Stimulated activated CD4-positive, alpha-beta T cell treated with anti-CD3 and anti-CD28 coated beads, Interleukin-2, amount 100 ng/mL, for 4 hours (primary cell): ENCODE measurements at places on chromosomes 2 and 18.

DNA sequence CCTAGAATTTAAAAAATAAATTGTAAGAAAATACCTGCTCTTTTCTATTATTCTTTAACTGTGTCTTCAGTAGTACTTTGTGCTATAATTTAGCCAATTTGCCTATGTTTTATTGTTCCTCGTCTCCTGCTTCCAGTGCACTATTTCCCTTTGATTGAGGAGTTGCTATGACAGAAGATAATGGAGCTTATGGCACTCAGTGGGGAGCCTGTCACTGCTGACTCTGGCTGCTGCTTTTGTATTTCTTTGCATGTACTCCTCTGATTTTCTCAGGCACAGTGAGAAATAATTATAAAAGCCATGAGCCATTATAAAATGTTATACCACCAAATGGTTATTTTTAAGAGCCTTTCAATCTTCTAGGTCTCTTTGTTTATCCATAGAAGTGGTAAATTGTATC, 1310.8 kb upstream of the SLC39A10 start:
- DNase-seq: no peak

DNA sequence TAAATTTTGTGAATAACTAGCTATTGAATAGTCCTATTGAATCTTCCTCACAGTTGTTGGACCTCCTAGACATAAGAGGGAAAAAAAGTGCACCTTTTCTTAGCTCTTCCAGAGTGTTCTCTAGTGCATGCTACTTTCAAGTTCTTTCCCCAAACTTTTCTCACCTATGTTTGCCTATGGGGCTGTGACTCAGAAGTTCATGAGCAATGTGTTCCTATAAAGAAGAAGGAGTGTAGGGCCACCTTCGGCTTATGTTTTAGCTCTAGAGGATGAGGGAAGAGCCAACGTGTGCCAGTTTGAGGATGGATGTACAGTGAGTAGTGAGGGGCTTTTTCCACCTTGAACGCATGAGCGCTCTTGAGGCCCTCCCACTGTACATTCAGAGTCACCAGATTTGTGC, 27.0 kb upstream of the HNMT start:
- no peak for DNase-seq

GRCh38 chr2:144959416-144959815, 439.5 kb upstream of the ZEB2 start:
- no peak for DNase-seq

DNA sequence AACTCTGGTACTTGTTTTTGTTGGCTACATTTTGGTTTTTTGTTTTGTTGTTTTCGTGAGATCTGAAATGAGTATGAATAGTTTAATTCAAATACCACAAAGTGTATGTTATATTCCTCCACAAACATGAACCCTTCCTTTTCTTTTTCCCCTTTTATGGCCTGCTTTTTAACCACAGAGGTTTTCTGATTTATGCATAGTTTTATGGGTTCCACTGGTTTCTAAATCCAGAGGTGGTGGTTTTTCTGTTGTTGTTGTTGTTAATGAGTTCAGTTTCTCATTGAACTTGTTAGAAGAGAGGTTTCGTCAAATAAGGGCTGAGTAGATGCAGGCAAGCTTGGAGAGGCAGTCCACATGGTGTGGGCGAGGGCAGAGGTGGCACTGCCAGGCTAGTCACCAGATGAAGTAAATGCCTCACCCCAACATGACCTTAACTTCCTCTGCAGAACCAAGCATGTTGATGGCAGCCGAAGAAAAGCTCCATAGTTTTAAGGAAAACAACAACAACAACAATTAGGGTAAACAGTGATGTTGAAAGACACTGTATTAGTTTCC, 72.5 kb downstream of the RIF1 start:
- no peak for DNase-seq

GRCh38 chr2:48749291-48750127, 6.0 kb downstream of the LHCGR start:
- DNase-seq: no peak

GRCh38 chr18:57410749-57411148, 24.4 kb upstream of the ONECUT2 start:
- no peak for DNase-seq

GRCh38 chr2:27810455-27810854, 38.9 kb downstream of the MRPL33 start:
- no peak for DNase-seq

DNA sequence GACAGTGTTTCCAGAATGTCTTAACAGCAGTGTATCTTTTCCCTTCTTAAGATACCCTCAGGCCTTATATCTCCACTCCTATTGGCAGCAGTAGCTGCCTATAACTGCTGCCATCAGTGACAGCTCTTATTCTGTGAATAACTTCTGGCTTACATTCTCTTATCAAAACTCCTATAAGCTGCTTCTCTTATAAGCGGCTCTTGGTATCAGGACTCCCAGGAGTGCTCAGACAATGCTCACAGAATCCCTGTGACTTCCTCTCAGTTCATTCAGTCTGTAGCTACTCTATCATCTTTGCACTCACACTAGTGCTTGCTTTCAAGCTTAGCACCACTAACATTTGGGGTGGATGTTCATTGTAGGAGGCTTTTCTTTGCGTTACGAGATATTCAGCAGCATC, 143.7 kb upstream of the CDH7 start:
- no peak for DNase-seq

GRCh38 chr18:42174909-42175308, 219.9 kb downstream of the PIK3C3 start:
- no peak for DNase-seq

- no peak for DNase-seq
Measured at GRCh38 chr18:75858754-75859153, 431.3 kb upstream of the SMIM21 start.

- no peak for DNase-seq
Measured at GRCh38 chr18:240175-240574, 27.7 kb downstream of the THOC1 start.

DNA sequence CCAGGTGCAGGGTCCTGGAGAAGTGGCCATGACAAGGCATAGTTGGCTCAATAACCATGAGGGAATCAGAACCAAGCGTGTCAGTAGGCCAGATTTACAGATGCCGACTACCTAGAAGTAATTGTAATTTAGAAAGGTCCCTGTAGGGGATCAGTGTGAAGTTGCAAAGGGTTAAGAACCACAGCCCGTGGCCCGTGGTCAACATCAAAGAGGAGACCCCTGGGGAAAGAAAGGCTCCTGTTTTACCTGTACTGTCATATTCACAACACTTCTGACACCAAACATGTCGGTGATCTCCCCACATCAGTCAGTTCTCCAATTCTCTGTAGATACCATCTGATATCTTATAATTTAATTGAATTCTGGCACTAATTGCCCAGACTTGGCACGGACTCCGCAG, 31.0 kb downstream of the SP100 start:
- DNase-seq: no peak

DNA sequence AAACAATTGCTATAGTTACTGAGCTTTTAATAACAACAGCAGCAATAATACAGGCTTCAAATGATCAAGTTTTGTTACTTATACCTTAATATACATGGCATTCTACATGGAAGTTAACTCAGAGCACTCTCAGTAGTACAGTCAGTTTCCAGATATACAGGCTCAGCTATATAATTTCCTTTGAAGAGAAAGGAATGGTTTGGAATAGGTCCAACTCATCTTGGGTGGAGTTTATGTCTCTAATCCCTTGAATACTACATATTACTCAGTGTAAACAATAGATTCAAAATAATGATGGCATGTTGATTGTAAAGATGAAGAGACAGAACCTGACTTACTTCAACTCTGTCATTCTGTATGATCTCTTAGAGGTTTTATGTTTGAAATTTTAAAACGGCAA, 174.9 kb downstream of the EPHA4 start:
- no peak for DNase-seq

GRCh38 chr18:31554776-31555175, 36.9 kb upstream of the TTR start:
- DNase-seq: no peak

DNA sequence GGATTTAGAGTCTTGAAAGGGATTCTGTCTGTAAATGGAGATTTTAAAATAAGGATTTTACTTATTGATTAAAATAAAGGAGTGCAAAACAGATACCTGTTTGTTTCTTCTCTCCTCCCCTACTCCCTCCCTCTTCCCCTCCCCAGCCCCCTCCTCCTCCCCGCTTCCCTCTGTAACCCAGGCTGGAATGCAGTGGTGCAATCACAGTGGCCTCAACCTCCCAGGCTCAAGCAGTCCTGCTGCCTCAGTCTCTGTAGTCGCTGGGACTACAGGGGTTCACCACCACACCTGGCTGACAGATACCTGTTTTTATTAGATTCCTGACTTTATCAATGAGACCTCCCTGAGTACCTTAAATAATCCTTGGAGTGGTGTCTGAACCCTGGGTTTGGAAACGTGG, 57.1 kb downstream of the OXER1 start:
- no peak for DNase-seq

DNA sequence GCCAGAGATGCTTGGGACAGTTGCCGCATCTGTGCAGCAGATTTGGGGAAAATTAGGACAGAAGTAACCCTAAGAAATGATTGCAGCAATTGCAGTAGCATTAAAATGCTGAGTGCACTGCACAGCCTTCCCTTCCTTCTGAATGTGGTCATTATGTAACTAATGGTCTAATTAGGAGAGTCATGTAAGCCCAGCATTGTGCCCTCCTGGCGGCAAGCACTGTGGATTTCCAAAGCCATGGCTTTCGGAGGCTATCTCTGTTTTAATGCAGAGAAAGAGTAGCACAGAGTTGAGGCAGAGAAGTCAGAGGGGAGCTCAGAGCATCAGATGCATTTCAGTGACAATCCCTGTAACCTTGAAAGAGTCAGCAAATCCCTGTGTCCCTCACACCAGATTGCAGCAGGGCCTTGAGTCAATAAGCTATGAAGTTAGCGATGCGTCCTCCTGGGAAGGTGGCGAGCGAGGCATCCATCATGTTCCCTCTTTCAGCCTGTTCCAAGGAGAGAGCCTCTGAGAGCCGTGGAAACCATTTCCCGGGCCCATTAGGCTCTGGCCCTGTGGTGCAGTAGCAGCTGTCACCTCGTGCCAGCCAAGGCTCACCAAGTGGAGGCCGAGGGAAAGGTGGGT, 307.2 kb downstream of the FBXO15 start:
- no peak for DNase-seq

DNA sequence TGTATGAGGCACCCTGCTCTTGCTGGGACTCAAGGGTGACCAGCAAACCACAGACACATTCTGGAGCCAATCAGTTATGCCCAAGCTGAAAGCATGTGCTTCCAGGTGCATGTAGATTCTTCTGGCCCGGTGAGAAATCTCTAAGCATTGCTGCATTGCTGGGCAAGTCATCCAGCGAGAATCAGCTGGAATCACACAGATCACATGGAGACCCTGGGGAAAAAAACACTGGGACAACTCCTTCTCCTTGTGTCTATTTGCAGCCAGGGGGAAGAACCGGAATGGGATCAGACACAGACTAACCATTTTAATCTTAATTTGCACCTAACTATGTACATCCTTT, 119.7 kb upstream of the KLF7 start:
- no peak for DNase-seq

DNA sequence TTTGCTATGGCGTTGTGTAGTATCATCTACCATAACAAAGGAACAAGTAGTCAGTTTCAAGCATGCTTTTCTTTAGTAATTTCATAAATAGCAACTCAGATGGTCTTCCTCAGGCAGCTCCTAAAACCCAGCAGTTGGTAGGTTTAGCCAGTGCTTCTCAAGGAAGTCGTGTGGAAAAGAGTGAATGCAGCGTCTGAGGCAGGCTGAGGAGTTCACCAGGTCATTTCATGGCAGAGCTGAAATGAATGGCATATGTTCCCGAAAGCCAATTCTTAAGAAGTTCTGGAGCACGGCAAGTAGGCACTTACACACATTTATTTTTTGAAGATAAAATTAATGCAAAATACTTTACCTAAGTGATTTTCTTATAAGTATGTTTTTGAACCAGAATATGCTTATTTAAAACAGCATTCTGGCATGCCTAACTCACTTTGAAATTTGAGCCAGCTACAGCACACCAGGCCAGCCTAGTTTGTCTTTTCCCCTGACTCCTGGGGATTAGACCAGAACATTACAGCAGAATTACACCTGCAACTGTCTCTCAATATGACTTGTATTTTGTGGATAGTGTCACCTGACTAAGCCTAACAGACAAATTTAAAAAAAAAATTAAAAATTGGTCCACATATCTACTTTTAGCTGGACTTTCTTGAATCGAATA, 62.2 kb downstream of the OSBPL6 start:
- no peak for DNase-seq

DNA sequence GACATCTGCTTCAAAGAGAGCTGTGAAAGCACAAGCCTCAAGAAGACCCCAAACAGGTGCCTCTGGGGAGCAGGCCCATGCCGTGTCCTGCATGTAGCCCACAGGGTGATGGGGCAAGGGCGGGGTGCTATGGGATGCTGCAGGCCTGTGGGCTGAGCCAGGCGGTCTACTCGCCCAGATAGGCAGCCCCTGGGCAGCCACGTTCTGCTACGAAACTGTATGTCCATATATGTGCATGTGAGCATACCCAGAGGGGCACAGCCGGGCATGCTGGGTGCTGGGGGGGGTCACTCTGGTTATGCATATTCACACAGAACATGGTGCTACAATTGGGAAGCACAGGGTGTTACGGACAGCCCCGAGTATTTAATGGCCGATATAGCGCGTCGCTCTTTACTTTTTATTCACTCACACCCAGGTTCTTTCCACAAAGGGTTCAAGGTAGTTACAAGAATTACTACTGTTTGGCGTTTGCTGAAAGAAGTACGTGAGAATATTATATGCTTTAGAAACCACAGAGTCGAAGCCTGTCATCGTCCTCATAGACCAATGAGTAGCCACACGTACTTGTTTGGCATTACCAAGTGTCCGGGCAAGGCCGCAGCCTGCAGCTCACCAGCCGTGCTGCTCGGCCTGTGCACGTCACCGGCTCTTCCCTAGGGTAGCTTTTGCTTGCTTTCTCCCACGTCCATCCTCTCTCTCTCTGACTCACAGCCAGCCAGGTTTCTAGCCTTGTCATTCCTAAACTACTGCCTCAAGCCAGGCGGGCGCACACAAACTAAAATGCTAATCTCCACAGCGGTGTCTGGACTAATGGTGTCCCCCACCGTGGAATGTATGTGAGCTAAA, 14.4 kb downstream of the MTERF4 start:
- no peak for DNase-seq

- no peak for DNase-seq
Measured at GRCh38 chr2:189446780-189447179, 5.5 kb downstream of the WDR75 start.

GRCh38 chr2:118122594-118123281, 34.5 kb downstream of the INSIG2 start:
- no peak for DNase-seq
